ENCODE measurements at places on chromosomes 16 and 17.

DNA sequence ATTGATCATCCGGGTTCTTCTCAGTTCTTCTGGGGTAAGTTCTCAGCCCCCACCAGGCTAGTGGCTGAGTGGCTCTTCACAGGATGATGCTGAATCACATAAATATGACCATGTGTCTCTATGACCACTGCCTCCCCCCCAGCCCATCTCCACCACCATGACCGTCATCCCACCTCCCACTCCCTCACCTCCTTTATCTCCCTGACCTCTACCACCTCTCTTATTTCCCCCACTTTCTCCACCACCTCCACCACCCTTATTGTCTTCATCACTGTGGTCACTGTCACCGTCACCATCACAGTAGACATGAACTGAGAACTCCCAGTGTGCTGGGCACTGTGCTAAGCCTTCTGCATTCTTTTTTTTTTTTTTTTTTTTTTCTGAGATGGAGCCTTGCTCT, 32.5 kb downstream of the RGS9 start:
- no peak for DNase-seq

DNA sequence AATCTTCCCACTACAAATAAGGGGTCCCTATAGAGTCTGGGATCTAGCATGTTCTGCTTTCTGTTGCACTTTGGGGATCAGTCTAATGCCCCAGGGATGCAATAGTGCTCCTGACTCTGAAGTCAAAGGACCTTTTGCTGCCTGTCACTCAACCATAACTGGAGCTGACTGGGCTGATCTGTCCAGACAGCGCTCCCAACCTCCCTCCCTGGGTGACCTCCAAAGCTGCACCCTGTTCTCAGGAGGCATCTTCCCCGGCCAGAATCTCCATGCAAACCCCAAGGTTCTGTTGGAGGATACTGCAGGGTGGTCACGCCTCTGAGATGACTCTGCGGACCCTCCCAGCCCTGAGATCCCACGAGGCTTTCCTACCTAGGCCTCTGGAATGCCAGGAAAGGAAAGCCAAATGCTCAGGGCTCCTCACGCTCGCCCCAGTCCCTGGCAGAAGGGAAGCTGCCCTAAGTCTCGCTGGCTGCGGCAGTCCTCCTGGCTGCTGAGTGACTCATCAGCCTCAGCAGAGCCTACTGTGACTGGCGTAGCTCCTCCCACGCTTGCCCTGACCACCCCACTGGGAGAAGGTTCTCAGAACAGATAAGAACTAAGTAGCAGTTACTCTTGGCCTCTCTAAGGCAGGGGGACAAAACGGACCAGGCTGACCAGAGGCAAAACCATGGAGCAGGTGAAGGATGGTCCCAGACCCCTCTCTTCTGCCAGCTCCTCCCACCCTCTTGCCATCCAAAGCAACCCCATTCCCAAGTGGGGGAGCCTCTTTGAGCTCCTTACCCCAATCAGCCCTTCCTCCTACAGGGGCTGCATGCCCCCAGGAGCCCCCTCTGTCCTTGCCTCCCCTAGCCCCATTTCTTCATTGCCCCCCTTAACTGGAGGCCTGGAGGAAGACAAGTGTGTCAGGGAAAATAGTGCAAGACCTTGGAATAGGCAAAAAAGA, 124.1 kb upstream of the TNRC6C start:
- DNase-seq, result peak; percentile 90

DNA sequence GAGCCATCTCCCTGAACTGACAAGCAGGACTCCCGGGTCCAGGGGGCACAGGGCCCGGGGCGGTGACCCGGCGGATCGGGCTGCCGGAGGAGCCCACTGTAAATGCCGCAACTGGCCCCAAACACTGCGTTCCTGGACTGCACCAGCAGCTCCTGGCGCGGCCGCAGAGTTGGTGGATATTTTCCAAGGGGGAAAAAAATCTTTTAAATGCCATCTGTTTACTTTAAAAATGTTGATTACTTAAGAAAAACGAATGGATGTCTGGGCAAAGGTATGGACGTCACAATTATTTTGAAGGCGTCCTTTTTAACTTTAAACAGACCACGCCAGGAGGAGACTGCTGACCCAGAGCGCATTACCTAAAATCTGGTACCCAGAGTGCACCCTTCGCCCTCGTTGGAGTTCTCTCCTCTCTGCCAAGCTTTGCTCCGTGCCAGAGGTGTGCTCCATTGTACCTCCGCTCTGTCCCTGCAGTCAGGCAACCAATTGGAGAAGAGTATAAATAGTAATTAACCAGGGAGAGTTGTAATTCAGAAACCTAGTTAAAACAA, 3.4 kb downstream of the HS3ST3B1 start:
- no peak for DNase-seq

DNA sequence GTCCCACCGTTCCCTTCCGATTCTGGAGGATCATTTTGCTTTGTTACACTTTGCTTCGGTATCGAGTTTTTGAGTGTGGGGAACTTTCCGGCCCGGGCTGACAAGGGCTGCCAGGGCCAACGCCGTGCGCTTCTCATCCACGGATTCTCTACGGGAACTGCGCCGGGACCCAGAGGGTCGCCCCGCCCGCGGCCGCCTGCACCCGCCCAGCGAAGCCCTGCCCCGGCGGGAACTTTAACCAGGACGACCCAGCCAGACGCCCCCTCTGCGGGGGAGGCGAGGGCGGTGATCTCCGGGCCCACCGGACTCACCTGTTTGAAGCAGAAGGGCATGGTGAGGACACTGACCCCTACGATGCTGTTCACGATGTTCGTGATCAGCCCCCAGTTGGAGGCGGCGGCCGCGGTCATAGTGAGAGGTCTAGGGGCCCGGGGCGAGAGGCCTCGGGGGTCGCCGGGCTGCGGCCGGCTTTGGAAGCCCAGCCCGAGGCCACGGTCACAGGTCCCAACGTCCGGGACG, 536 bp downstream of the SLC38A10 start:
- DNase-seq, result no peak

- no peak for DNase-seq
These were observed 18.7 kb downstream of the PHAF1 start for GRCh38 chr16:67128417-67128816.

DNA sequence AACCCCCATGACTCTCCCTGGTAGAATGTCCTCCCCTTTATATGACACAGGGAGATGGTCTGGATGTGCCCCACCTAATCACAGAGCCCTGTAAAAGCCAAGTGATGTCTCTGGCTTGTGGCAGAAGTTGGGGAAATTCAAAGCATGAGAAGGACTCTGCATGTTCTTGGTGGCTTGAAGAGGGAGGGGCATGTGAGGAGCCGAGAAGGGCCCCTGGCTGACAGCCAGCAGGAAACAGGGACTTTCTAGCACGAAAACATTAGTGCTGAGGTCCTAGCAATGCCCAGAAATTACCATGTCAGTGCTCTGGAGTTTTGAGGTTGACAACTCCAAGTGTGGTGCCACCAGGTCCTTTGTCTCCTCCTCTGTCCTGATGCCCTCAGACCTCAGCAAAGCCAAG, 75.9 kb downstream of the USP22 start:
- DNase-seq, result no peak

DNA sequence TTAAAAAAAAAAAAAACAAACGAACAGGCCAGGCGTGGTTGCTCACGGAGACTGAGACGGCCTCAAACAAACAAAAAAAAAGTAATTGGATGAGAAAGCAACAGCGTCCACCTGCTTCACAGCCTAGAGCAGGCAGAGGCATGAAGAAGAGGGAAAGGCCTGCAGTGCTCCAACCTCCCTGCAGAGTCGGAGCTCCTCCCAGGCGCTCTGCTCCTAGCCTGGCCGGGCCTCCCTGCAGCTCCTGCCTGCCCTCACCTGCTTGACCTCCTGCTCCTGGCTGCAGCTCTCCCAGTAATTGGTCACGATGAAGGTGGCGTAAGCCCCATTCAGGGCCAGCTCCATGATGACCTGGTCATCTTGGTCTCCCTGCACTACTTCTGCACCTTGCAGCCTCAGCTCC, 5.5 kb downstream of the NMRAL1 start:
- DNase-seq, result no peak

GRCh38 chr16:49821614-49822282, 34.2 kb downstream of the ZNF423 start:
- DNase-seq, result no peak
